Left forelimb (tissue), 1 donor: ENCODE measurements at places on chromosomes 1 and 21.

- no peak for DNase-seq
Measured at GRCh38 chr1:202135221-202135721, 9.3 kb downstream of the ARL8A start.

DNA sequence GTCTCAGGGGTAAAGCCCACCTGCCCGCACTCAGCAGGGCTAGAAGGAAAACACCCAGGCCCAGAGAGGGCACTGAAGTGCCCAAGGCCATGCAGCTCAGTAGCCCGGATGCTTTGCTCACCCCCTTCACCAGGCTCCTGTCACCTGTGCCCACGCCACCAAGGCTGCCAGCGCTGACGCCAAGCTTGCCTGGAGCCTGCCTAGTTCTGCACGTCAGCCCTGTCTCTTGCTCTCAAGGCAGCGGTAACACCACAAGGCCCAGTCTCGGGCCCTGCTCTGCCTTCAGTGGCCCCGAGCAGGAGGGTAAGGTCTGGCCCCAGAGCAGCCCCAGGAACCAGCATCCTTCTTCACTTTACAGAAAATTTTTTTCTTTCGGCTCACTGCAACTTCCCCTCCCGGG, 7.7 kb downstream of the TMEM63A start:
- DNase-seq: no peak

DNA sequence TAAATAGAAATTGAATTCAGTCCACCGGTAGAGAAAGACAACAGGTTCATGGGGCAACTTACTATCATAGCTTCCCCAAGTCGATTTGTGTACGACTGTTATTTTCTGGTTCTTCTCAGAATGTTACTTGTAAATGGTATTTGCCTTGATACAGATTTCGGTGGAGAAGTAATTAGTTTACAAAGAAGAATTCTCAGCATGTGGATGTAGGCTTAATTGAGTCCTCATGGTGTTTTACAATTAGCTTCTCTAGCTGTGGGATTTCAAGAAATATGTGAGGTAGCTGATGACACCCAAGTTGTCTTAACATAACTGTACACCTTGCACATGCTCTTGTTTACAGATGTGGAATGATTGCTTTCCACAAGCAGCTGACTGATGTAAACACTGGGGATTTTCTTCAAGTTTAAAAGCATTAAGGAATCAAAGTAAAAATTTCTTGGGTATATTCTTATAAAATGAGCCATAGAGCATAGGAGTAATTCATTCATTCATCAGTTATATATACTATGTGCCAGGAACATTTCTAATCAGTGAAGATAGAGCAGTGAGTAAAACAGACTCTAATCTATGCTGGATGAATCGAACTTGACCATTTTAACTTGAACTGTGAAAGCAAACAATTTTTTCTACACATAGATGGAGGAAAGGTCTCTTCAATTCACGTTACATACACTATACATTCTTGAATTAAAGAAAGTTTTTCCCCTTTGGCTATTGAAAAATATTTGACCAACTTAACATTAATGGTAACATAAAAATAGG, 1.4 kb downstream of the MACO1 start:
- no peak for DNase-seq

GRCh38 chr1:87972811-87973210, 644.1 kb downstream of the LMO4 start:
- DNase-seq: no peak

DNA sequence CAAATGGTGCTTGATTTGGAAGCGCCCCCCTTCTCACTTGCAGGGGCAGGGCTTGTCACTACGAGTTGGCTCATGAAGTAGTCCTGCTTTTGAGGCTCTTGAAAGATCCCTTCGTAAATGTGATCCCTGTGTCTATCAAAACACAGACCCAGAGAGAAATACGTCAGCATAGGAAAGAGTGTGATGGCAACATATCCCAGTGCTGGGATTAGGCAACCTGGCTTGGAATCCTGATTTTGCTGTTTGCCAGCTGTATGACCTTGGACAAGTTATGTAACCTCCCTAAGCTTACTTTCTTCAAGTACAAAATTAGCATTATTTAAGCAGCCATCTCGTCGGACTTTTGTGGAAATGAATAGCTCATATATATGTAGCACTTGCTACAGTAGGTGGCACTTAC, 228.4 kb downstream of the ATG4C start:
- no peak for DNase-seq

DNA sequence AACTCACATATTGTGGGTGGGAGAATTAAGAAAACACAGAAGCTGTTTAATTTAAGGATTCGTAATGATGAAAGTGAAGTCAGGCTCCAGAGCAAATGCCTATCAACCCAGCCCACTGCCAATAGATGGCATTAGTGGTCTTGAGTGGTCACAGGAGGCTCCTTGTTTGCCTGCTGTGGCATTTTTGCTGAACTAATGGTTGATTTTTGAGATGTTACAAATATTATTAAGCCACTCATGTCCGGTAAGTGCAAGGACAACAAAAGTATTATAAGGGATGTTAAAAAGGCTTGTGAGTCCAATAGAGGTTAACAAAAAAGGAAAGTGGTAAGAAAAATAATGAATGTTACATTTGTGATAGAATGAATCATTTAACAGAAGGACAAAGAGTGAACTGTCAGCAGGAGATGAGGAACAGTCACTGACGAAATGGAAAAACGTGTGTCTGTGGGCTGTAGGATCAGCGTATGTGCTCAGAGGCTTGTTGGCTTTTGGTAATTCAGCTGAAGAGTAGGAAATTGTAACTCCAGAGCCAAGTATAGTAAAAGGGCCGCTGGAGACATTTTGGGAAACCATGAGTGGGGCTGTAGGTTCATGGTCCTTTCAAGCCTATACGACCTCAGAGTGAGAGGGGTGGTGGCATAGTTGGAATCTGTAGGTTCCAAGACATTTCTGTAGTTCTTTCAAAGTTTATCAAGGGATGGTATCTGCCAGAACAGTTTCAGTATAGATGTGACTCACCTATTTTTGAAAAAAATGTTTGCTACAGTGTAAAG, 11.2 kb downstream of the SFT2D2 start:
- no peak for DNase-seq

- no peak for DNase-seq
Measured at GRCh38 chr1:119227456-119227855, 87.0 kb upstream of the WARS2 start.

DNA sequence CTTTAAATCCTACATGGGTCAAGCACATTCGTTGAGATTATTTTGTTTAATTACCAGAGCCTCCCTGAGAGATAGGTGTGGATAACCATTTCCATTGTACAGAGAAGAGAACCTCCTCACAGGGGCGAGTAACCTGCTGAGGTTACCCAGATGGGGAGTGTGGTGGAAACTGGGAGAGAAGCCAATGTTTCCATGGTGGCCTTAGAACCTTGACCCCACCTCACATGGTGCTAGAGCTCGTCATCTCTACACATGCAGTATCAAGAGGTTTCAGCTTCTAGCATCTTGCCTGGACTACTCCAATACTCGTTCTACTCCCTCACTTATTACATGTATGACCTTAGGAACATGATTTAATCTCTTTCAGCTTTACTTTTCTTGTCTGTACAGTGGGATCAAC, 4.8 kb downstream of the REG4 start:
- no peak for DNase-seq
